ENCODE measurements at places on chromosomes 13 and 19.

DNA sequence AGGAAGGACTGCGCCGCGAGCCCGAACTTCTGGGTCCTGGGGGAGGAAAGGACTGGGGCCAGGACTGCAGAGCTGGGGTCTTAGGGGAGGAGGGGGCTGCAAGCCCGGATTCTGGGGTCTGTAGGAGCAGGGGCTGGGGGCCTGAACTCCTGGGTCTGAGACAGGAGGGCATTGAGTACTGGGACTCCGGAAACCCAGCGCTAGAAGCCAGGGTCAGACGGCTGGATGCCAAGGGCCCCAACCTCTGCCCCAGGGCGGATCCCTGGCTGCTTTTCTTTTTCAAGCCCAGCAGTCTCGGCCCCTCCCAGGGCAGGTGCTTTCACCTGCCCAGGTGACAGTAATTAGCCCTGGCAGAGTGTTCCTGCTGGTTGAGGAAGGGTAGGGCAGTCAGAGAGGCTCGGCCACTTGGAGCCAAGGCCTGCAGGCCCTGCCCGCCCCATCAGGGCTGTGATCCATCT lies 2.3 kb downstream of the MYH14 start:
- DNase-seq = no peak

DNA sequence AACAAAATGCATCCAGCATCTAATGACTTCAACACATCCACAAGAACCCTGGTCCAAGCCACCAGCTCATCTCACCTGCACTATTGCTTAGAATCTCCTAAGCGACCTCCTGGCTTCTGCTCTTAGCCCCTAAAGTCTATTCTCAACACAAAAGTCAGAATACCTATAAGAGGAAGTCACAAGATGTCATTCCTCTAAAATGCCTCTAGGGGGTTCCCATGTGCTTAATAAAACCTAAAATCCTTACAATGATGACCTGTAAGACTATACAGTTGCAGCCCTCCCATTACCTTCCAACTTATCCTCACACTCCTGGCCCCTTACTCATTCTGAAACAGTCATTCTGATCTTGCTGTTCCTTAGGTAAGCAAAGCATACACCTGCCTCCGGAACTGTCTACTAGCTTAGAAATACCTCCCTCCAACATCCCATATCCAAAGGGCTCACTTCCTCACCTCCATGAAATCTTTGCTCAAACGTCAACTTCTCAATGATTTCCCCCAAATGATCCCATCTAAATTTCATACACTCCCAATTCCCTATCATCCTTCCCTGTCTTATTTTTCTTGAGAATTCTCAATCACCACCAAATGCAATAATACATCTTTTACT lies 10.0 kb downstream of the ATP7B start:
- no peak for DNase-seq

GRCh38 chr19:11005521-11005920 lies 44.7 kb downstream of the SMARCA4 start:
- DNase-seq = no peak

GRCh38 chr19:6811906-6812305 lies 39.4 kb downstream of the VAV1 start:
- no peak for DNase-seq

DNA sequence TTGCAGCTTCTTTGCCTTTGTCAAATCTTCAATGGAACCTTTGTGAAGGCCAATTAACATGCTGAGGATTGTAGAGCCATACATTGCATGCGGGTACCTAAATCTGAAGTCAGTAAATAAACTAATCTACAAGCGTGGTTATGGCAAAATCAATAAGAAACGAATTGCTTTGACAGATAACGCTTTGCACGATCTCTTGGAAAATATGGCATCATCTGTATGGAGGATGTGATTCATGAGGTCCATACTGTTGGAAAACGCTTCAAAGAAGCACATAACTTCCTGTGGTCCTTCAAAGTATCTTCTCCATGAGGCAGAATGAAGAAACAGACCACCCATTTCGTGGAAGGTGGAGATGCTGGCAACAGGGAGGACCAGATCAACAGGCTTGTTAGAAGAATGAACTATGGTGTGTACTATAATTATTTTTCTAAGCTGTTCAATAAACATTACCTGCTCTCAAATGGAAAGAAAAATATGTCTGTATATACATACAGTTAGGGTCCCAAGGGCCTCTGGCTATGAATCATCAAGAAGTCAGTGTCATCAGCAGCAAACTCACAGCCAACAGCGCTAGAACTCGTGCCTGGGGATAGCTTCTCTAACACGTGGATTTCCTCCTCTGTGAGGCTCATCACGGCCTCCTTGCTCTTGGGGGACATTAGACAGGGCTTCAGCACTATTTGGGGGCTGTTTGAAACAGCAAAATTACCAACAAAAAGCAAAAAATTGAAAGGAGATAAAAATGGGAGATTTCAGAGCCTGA lies 2.9 kb upstream of the CD70 start:
- no peak for DNase-seq

DNA sequence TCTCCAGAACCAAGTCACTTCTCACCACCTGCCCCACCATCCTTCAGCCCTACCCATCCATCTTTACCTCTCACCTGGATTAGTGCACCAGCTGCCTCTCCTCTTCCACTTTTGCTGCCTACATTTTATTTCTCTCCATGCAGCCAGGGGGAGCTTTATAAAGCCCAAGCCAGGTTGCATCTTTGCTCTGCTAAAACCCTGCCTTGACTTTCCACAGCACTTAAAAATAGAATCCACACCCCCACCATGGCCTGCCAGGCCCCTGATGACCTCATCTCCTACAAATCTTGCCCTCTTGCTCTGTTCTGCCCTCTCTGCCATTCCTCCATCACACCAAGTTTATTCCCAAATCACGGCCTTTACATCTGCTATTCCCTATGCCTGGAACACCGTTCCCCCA lies 1.8 kb downstream of the HOOK2 start:
- no peak for DNase-seq

- no peak for DNase-seq
Observed at GRCh38 chr13:42633495-42633894, 59.5 kb downstream of the TNFSF11 start.

- no peak for DNase-seq
Observed at GRCh38 chr13:87084192-87084591, 587.0 kb upstream of the SLITRK5 start.

All from activated gamma-delta T cell (primary cell).